ENCODE measurements at places on chromosomes 1 and 21.

DNA sequence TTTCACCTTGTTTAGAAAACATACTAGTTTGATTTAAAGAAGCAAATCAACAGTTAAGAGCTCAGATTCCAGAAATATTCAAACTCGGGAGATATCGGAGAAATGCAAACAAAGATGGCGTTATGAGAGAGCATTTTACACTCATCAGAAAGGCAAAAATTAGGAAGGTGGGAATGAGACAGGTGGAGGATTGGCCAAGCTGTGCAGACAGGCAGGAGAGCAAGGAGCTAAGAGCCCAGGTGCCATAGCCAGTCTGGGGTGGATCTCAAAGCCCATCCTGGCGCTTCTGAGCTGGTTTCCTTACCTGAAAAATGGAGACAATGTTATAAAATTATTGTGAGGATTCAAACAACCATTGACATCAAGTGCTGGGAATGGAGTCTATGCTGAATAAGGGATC is 19.6 kb upstream of the TARDBP start:
- no peaks in the 10 kb centered on the region for H3K4me1 ChIP-seq
- H3K27me3 ChIP-seq, result no peaks in the 10 kb centered on the region
- DNase-seq, result no peak
- no peak overlapping the region for H3K27ac ChIP-seq
- no peaks in the 10 kb centered on the region for H3K36me3 ChIP-seq

DNA sequence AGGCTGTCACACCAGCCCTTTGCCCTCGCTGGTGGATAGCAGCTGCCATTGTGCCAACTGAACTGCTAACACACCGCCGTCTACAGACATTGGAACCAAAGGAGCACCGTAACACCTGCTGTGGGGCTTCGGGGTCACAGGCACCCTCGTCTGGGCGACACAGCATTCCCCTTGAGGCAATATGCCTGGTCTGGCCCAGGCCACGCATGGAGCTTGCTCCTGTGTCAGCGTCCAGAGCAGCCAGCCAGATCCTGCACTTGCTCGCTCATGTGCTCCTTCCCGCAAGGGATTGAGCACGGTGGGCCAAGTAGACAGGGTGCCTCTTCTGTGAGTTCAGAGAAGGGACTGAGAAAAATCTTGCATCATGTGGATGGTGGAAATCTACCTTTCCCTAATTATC is 314.6 kb upstream of the PLD5 start:
- H3K27ac ChIP-seq, result no peak overlapping the region
- H3K4me3 ChIP-seq, result no peak overlapping the region
- H3K36me3 ChIP-seq, result no peaks in the 10 kb centered on the region
- H3K27me3 ChIP-seq, result no peaks in the 10 kb centered on the region
- no peaks in the 10 kb centered on the region for H3K4me1 ChIP-seq

GRCh38 chr1:64536836-64537490 is 67.0 kb downstream of the CACHD1 start:
- H3K27ac ChIP-seq, result no peak overlapping the region
- no peak overlapping the region for H3K4me3 ChIP-seq
- no peaks in the 10 kb centered on the region for H3K36me3 ChIP-seq
- no peaks in the 10 kb centered on the region for H3K27me3 ChIP-seq
- H3K4me1 ChIP-seq, result peaks cover 22% of the 10 kb centered on the region

GRCh38 chr1:16724718-16725438 is 15.4 kb upstream of the RNU1-4 start:
- no peaks in the 10 kb centered on the region for H3K4me1 ChIP-seq
- DNase-seq, result no peak
- no peaks in the 10 kb centered on the region for H3K36me3 ChIP-seq

- H3K4me1 ChIP-seq, result no peaks in the 10 kb centered on the region
- no peaks in the 10 kb centered on the region for H3K36me3 ChIP-seq
- no peak overlapping the region for H3K4me3 ChIP-seq
- H3K27me3 ChIP-seq, result no peaks in the 10 kb centered on the region
- no peak for DNase-seq
- no peak overlapping the region for H3K27ac ChIP-seq
Measured at GRCh38 chr1:55669293-55669692, 454.1 kb upstream of the USP24 start.

DNA sequence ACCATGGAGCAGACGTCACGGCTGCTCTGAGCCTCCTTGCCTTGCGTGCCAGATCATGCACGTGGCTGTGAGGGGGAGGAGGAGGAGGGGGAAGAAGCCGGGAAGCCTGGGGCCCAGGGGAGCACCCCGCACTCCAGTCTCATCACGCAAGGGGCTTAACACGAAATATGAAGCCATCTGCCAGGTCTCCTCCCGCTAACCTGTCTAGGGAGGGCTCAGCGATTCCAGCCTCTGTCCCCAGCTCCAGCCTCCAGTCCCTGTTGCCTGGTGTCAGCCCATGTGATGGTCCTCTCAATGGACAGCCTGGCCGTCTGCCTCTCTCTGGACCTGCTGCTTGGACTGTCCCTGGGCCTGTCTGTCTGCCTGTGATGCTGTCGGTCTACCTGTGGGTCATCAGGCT is 22.5 kb upstream of the C1QA start:
- no peak overlapping the region for H3K4me3 ChIP-seq
- no peak for DNase-seq
- no peaks in the 10 kb centered on the region for H3K4me1 ChIP-seq
- H3K27ac ChIP-seq, result no peak overlapping the region
- H3K27me3 ChIP-seq, result no peaks in the 10 kb centered on the region

GRCh38 chr1:232550007-232550406 is 79.9 kb downstream of the SIPA1L2 start:
- peaks cover 12% of the 10 kb centered on the region for H3K4me1 ChIP-seq
- no peak overlapping the region for H3K27ac ChIP-seq
- H3K36me3 ChIP-seq, result no peaks in the 10 kb centered on the region
- no peak for DNase-seq
- H3K4me3 ChIP-seq, result no peak overlapping the region
- no peaks in the 10 kb centered on the region for H3K27me3 ChIP-seq

DNA sequence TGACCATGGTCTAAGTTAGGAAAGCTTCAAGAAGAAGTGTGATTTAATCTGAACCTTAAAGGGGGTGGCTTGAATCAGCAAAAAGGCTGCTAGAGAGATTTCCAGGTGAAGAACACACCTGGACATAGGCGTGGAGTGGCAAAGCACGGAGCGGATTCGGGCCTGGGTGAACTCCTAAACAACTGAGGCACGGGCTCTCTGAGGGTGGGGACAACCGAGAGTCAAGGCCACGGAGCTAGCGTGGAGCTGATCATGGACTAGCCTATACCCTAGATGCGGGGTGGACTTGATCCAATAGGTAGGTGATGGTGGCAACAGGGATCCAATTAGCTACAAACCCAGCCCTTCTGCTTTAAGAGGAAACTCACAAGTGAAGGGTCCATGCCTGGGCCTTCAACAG is 27.8 kb downstream of the SYT2 start:
- H3K4me3 ChIP-seq, result no peak overlapping the region
- no peak for DNase-seq
- H3K36me3 ChIP-seq, result no peaks in the 10 kb centered on the region

DNA sequence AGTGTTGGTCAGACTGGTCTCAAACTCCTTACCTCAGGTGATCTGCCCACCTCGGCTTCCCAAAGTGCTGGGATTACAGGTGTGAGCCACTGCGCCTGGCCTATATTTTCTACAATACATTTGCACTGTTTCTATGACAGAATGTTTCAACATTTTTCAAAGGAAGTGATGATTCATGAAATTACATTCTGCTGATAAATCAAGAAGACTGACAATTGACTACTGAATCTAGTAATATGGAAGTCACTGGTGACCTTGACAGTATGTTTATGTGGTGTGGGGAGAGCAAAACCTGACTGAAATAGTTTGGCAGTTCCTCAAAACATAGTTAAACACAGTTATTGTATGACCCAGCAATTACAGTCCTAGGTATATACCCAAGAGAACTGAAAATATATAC is 18.1 kb downstream of the LRIF1 start:
- no peaks in the 10 kb centered on the region for H3K4me1 ChIP-seq
- DNase-seq, result no peak
- no peaks in the 10 kb centered on the region for H3K27me3 ChIP-seq
- H3K4me3 ChIP-seq, result no peak overlapping the region
- peaks cover 2% of the 10 kb centered on the region for H3K36me3 ChIP-seq

DNA sequence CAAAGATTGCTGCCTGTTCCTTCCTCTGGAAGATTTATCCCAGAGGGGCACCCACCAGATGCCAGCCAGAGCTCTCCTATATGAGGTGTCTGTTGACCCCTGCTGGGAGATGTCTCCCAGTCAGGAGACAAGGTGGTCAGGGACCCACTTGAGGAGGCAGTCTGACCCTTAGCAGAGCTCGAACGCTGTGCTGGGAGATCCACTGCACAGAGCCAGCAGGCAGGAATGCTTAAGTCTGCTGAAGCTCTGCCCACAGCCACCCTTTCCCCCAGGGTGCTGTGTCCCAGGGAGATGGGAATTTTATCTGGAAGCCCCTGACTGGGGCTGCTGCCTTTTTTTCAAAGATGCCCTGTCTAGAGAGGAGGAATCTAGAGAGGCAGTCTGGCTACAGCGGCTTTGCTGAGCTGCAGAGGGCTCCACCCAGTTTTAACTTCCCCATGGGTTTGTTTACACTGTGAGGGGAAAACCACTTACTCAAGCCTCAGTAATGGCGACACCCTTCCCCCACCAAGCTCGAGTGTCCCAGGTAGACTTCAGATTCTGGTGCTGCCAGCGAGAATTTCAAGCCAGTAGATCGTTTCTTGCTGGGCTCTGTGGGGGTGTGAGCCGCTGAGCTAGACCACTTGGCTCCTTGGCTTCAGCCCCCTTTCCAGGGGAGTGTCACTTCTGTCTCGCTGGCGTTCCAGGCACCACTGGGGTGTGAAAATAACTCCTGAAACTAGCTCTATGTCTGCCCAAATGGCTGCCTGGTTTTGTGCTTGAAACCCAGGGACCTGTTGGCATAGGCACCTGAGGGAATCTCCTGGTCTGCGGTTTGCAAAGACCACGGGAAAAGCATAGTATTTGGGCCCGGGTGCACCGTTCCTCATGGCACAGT is 51.1 kb upstream of the PDC start:
- no peak overlapping the region for H3K27ac ChIP-seq
- no peaks in the 10 kb centered on the region for H3K27me3 ChIP-seq
- H3K4me1 ChIP-seq, result no peaks in the 10 kb centered on the region
- H3K36me3 ChIP-seq, result no peaks in the 10 kb centered on the region
- DNase-seq, result no peak

GRCh38 chr1:107523736-107524135 is 382.9 kb downstream of the NTNG1 start:
- DNase-seq, result no peak
- H3K4me1 ChIP-seq, result no peaks in the 10 kb centered on the region
- H3K27me3 ChIP-seq, result no peaks in the 10 kb centered on the region
- H3K4me3 ChIP-seq, result no peak overlapping the region
- H3K27ac ChIP-seq, result no peak overlapping the region

GRCh38 chr1:234845097-234845660 is 235.2 kb upstream of the IRF2BP2 start:
- no peaks in the 10 kb centered on the region for H3K36me3 ChIP-seq
- H3K27me3 ChIP-seq, result no peaks in the 10 kb centered on the region
- H3K4me1 ChIP-seq, result peaks cover 17% of the 10 kb centered on the region
- peak overlapping the region; percentile 66 for H3K27ac ChIP-seq
- no peak overlapping the region for H3K4me3 ChIP-seq

DNA sequence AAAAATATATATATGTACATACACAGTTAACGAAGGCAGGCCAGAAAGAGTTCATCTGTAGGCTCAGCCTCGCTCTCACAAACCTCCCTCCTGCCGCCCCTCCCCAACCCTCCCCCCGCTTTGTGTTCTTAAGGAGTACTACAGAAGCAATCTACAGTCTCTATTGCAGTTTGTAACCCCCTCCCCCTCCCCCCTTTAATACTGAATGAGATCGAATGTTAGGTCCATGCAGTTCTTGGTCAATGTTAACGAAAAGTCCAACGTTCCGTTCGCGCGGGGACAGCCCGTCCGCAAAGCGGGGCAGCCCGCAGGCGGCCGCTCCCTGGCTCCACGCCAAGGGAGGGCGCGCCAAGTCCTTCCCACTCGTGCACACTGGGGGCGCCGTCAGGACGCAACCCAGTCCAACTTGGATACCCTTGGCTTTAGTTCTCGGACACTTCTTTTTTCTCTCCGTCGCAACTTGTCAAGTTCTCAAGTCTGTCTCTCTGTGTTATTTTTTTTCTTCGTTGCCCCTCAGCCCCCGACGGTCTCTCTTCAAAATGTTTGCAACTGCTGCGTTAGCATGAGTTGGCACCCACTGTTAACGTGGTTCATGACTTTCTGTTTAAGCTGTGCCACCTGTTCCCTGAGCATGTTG is 2.2 kb downstream of the JUN start:
- H3K4me3 ChIP-seq, result peak overlapping the region; percentile 52
- no peaks in the 10 kb centered on the region for H3K36me3 ChIP-seq
- H3K27ac ChIP-seq, result peak overlapping the region; percentile 92
- DNase-seq, result peak; percentile 73
- no peaks in the 10 kb centered on the region for H3K27me3 ChIP-seq

GRCh38 chr1:41394959-41395956 is 34.0 kb downstream of the FOXO6 start:
- no peak overlapping the region for H3K27ac ChIP-seq
- DNase-seq, result no peak
- H3K27me3 ChIP-seq, result no peaks in the 10 kb centered on the region
- no peaks in the 10 kb centered on the region for H3K4me1 ChIP-seq
- no peak overlapping the region for H3K4me3 ChIP-seq

GRCh38 chr1:192081359-192081758 is 76.9 kb upstream of the RGS18 start:
- no peak overlapping the region for H3K27ac ChIP-seq
- H3K4me1 ChIP-seq, result no peaks in the 10 kb centered on the region
- H3K4me3 ChIP-seq, result no peak overlapping the region
- no peaks in the 10 kb centered on the region for H3K27me3 ChIP-seq
- no peaks in the 10 kb centered on the region for H3K36me3 ChIP-seq

GRCh38 chr1:235758931-235759330 is 107.8 kb downstream of the LYST start:
- H3K4me1 ChIP-seq, result no peaks in the 10 kb centered on the region
- no peak overlapping the region for H3K4me3 ChIP-seq
- peaks cover 6% of the 10 kb centered on the region for H3K36me3 ChIP-seq
- no peak overlapping the region for H3K27ac ChIP-seq
- DNase-seq, result no peak

DNA sequence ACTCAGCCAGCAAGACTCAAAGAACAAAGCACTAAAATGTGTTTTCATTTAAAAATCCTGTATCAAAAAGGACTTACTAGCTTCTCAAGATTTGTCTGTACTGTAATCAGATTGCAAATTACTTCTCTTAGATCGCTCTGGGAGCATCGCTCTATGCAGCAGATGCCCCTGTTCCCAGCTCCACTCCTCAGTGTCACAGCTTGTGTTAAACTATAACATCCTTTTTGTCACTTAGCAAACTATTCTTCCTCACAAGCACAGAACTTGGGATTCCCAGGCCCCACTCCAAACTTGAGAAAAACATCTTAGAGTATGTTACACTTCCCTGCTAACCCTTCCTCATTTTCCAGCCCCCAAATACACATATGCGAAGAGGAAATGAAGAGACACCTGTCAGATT is 85.1 kb upstream of the CHRM3 start:
- DNase-seq, result no peak
- H3K36me3 ChIP-seq, result no peaks in the 10 kb centered on the region
- no peak overlapping the region for H3K4me3 ChIP-seq
- H3K27ac ChIP-seq, result no peak overlapping the region
- H3K27me3 ChIP-seq, result no peaks in the 10 kb centered on the region
- no peaks in the 10 kb centered on the region for H3K4me1 ChIP-seq

All from endothelial cell of umbilical vein (primary cell).